Stomach (tissue), 19 donors: ENCODE measurements at places on chromosomes 7 and 10. TPM values are rescaled to one million over a fixed set of nuclear protein-coding genes. Genes with fewer than 3 reads are reported as not detected.

Gene TAS2R41
- not detected for polyA plus RNA-seq

Gene NUDT5
- polyA plus RNA-seq = 30.2 TPM

Gene FGFBP3
- polyA plus RNA-seq = 0.46 TPM

Gene HYCC1
- 2.7 TPM for polyA plus RNA-seq

Gene MLXIPL
- 2.4 TPM for polyA plus RNA-seq

Gene CLDN12
- polyA plus RNA-seq = 6.1 TPM

Gene PSD
- 10.4 TPM for polyA plus RNA-seq

Gene HMX2
- polyA plus RNA-seq = not detected

Gene MYL7
- polyA plus RNA-seq = not detected

Gene GPAM
- polyA plus RNA-seq = 2.3 TPM
